ENCODE measurements at places on chromosomes 16 and 17.

DNA sequence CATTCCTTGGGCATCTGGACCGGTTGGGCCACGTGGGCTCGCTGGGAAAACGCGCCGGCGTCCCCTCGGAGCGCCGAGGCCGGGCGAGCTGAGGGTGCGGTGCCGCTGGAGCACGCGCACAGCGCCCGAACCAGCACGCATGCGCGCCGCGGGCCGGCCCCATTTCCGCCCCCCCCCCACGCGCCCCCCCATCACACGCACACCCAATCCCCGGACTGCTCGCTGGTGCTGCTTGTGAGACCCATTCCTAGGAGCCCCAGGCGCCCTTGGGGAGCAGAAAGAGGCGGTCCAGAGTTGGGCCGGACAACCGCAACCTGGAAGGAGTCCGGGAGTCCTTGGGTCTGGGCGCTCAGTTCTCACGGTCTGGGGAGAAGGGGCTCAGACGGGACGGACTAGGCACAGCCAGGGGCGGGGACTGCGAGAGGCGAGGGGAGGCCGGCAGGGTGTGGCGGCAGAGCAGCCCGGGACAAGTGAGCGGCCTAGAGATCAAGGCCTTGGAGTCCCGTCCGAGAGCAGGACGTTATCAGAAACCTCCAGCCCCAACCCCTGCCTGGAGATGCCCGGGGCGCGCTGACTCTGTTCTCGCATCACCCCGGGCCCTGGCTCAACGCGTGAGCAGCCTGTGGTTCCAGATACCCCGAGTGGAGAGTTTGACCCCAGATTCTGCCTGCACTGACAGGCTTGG is 6.0 kb upstream of the CBX8 start:
- DNase-seq = no peak

GRCh38 chr17:75512926-75513640 is 2.3 kb downstream of the CASKIN2 start:
- DNase-seq = no peak

DNA sequence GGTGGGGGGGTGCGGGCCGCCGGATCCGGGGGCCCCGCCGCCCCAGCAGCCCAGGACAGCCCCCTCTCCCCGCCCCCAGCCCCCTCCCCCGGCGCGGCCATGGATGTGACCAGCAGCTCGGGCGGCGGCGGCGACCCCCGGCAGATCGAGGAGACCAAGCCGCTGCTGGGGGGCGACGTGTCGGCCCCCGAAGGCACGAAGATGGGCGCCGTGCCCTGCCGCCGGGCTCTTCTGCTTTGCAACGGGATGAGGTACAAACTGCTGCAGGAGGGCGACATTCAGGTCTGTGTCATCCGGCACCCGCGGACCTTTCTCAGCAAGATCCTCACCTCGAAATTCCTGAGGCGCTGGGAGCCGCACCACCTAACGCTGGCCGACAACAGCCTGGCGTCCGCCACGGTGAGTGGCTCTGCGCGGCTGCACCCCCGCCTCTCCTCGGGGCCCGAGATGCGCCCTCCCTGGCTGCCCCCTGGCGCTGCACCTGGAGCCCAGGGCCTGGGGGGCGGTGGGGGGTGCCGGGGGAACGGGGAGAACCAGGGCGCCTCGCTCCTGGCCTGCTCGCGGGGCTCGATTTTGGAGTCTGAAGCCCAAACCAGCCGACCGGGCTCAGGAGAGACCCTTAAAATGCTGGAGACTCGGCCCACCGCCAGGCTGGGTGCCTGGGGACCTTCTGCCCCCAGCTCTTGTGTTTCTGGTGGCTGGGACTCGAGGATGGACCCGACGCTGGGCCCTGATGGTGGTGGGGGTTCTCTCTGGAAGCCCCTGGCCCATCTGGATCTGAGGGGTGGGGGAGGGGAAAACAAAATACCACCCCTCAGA is 744 bp downstream of the CMIP start:
- DNase-seq = no peak

- DNase-seq = no peak
Observed at GRCh38 chr17:51706093-51706492, 445.7 kb downstream of the UTP18 start.

Measured in stimulated activated CD8-positive, alpha-beta memory T cell treated with anti-CD3 and anti-CD28 coated beads, Interleukin-4, amount 100 ng/mL, for 4 hours (primary cell).